Kidney tubule cell (primary cell): ENCODE measurements at places on chromosomes 2 and 18.

DNA sequence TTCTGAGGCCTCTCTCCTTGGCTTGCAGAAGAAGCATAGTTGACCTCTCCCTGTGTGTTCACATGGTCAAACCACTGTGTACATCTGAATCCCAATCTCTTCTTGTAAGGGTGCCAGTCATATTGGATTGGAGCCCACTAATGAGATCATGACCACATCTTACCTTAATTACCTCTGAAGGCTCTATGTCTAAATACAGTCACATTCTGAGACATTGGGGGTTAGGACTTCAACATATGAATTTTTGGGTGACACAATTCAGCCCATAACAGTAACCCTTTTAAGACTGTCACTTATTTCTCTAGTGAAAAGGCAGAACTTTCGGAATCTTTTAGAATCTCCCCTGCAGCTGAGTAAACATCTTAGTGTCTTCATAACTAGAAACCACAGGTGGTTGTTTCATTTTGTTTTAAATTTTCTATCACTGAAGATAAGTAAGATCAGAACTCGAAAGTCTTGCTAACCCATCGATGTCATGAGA lies 33.3 kb downstream of the BMP10 start:
- no peak for DNase-seq

DNA sequence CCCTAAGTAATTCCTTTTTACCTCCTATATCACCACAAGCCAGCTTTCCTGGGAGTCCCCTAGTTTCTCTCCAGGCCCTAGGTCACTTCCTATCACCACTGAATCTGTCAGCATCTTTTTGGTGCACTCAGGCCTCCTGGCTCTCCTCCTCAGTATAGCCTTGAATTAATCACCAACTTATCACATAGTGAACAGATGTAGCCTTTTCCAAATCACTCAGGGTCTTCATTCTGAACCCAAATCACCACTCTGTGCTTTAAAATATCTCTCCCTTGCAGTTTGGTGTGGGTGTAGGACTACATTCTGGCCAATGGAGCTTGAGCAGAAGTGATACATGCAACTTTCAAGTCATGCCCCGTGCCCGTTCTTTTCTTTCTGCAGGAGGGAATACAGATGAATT lies 29.6 kb upstream of the ATP8B1 start:
- DNase-seq: no peak

DNA sequence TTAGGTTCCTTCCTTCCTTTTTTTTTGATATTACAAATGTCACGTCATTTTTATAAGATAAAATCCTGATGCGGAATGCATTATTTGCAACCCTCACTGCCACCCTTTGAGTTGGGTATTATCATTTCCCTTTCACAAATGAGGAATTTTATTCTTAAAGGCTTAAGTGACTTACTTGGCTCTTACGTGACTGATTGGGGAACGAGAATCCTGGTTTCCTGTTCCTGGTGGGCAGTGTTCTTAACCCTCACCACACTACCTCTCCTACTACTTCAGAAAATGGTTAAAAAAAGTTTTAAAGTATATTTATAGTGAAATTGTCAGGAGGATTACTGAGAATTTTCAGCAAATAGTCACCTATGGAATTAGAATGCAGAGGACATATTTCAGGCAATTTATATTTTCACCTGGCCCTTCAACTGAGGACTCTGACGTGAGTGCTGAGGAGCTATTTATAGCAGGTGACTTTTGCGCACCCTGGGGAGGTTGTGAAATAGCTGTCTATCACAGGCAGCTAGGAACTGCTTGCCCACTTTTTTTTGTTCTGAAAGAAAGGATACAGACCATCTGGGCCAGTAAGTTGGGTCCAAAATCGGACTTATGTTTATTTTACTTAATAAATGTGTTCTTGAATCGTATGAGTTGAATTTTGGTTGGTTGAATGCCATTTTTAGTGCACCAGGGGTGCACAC lies 18.7 kb upstream of the RASGRP3 start:
- peak; percentile 28 for DNase-seq

DNA sequence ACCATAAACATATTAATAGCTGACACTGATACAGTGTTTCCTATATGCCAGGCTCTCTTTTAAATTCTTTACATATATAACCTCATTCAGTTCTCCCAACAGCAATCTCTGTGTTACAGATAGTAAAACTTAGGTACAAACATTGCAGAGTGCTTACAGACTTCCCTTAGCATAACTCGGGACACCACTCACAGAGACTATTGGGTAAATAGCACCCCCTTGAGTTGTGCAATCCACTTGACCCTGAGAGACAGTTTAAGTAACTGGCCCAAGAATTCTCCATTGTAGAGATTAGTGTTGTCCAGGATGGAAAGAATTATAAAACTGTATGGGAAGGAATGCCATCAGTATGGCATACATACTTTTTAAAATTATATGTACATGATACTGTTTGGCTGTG lies 110.1 kb downstream of the POLE4 start:
- no peak for DNase-seq

- no peak for DNase-seq
Measured at GRCh38 chr2:195333869-195334268, 323.2 kb upstream of the SLC39A10 start.

GRCh38 chr2:18855027-18855426 lies 265.7 kb upstream of the NT5C1B start:
- DNase-seq: peak; percentile 18

DNA sequence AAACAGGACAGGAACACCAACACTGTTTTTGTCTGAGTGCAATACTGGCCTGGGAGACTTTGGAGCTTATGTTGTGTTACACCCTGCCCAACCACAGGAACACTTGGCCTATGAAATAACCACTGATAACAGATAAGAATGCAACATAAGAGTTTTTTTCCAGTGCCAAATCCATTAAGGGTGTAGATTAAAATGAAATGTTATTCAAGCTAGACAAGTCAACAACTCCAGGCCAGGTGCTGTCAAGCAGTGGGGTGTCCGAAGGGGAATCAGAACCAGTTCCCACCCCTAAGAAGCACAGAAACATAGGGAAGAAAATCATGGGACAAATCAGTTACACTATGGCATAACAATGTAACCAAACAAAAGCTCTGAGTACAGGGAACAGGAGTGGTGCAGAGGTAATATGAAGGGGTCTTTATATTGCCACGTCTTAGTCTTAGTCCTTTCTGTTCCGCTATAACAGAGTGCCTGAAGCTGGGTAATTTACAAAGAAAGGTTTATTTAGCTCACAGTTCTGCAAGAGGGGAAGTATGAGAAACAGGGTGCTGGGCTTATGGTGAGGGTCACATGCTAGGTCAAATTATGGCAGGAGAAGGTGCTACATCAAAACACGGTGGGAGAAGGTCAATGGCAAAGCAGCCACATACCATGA lies 3.8 kb downstream of the AFG3L2 start:
- no peak for DNase-seq

DNA sequence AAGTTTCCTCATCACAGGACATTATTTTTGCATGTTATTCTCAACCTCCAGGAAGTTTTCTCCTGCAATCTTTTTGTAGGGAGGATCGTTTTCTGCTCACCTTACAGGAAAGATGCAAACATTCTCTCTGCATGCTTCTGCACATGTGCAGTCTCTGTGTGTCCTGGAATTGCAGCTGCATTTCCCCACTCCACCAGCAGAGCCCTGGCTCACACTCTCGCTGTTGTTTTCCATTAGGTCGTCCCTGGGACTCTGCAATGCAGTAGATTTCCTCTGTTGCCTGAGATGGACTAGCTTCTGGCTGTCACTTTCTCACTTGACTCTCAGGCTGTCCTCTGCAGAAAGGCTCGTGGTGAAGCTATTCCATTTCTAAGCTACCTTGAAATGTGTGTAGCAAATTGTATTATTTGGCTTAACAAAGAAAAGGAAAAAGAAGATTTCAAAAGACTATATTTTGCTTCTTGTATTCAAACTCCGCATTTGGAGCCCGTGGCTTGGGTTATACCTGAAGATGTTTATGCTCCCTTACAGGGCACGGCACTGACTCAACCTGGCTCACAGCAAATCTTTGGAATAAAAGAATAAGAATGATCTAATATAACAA lies 346.7 kb downstream of the RAD51AP2 start:
- DNase-seq: peak; percentile 43

GRCh38 chr2:28274911-28275685 lies 117.6 kb upstream of the FOSL2 start:
- peak; percentile 100 for DNase-seq

GRCh38 chr18:77070627-77071026 lies 62.0 kb downstream of the MBP start:
- no peak for DNase-seq

DNA sequence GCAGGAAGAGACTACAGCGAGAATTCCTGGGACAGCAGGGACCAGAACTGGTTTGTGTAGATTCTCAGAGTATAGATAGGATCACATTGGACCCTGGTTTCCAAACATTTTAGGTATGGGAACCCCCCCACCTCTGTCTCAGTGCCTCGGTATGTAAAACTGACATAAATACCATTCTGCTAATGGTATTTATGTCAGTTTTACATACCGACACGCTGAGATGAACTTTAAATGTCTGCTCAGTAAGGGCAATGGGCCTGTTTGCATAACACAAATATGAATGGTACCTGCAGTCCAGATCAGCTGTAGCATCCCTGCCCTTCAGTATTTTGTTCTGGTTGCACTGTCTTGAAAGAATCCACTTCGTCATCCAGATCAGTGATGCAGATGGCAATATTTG lies 73.2 kb downstream of the WDSUB1 start:
- no peak for DNase-seq

- peak; percentile 9 for DNase-seq
Measured at GRCh38 chr2:98559581-98559980, 48.7 kb downstream of the COA5 start.

GRCh38 chr2:181988154-181988924 lies 2.7 kb downstream of the PPP1R1C start:
- DNase-seq: no peak

GRCh38 chr2:198098386-198098785 lies 294.0 kb downstream of the PLCL1 start:
- DNase-seq: no peak

GRCh38 chr2:79994161-79994560 lies 310.4 kb downstream of the LRRTM1 start:
- peak; percentile 64 for DNase-seq

DNA sequence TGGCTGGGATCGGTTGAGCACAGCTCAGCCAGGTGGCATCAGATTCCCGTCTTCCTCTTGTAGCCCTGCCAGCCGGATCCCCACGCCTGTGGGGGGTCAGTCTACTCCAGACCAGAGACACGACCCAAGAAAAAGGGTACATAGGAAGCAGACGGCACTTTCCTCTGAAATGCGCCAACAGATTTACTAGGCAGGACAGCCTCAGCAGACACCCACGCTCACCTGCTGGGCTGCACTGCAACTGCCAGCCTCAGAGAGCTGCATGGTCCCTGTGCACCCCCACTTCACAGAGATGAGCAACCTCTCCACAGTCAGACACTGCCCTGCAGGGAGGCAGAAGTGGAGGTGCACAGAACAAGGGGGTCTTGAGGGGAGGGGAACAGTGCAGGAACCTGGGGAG lies 75.7 kb upstream of the OTOS start:
- no peak for DNase-seq

DNA sequence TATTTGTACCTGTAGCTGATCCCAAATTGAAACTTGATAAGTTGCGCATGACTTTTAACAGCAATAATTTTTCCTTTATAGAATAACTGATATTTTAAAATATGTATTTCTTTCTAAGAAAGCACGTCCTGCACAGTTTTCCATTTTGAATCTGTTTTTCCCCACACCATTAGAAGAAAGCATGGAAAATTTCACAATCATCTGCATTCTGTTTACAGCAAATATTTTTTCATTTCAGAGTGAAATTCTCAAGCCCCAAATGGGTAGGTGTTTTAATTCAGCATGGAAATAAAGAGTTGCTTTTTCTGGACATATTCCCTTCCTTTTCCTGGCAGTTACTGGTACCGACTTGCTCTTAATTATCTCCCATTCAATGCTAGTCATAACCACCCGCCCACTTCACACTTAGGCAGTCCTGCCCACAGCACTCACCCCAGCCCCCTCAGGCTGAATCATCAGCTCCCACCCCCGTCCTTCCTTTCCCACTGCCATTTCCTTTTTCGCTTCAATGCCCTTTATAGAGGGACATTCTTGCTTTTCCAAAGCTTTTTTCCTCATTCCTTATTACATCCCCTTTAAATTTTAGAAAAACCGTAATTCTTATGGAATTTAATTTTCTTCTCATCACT lies 89.2 kb upstream of the GLS start:
- DNase-seq: peak; percentile 96

- no peak for DNase-seq
Measured at GRCh38 chr2:40257340-40258134, 194.4 kb downstream of the SLC8A1 start.

GRCh38 chr2:42110641-42111322 lies 58.4 kb upstream of the EML4 start:
- no peak for DNase-seq

- DNase-seq: no peak
Measured at GRCh38 chr2:207845202-207845864, 75.6 kb upstream of the FZD5 start.

DNA sequence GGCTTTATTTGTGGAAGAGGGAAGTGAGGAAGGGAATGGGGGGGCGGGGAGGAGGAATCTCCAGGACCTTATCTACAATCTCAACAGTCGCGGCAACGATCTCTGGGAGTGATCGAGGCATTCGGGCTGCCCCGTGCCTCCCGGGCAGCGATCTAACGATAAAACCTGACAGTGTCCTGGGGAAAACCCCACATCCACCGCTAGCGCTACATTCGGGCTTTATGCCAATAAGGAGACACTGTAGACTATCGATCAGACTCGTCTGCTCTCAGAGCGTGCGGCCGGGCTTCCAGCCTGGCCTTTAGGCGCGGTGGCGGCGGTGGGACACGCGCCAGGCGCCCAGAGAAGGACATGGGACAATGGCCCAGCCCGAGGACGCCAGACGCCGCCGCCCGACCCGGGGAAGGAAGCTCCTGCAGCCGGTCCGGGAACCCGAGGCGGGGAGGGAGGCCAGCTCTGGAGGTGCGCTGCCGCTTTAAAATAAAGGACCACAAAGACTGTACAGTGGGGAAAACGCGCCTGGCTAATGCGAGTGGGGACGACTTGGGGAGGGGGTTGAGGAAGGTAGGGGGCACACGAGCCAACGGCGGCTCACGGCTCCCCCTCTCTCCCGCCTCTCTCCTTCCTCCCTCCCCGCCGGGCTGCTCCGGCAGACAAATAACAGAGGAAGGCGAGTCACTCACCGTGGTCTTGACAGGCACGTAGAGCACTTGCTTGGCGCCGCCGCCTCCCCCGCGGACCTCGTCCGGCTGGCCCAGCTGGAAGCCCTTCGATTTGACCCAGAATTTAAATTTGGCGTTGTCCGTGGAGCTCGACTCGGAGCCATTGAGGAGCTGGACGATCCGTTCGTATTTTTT lies 2.2 kb downstream of the NOL4 start:
- peak; percentile 54 for DNase-seq

DNA sequence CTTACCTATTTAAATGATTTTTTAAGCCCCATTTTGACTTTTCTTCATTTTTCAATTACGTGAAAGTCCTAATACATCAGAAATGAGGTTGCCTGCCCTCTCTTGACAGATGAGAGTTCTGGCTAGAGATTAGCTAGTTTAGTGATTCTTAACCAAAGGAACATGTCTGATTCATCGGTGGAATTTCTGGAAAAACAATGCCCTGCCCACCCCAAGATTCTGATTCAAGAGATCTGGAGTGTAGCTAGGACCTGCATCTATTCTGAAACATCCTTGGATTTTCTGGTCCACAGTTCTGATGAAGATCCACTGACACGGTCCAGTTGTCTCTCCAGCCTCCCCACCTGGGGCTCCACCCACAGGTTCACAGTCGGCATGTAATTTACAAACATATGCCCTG lies 111.2 kb downstream of the KLF7 start:
- peak; percentile 46 for DNase-seq
